ENCODE measurements at places on chromosomes 5 and 9.

GRCh38 chr5:59724482-59725391 lies 168.8 kb downstream of the PDE4D start:
- DNase-seq: no peak

DNA sequence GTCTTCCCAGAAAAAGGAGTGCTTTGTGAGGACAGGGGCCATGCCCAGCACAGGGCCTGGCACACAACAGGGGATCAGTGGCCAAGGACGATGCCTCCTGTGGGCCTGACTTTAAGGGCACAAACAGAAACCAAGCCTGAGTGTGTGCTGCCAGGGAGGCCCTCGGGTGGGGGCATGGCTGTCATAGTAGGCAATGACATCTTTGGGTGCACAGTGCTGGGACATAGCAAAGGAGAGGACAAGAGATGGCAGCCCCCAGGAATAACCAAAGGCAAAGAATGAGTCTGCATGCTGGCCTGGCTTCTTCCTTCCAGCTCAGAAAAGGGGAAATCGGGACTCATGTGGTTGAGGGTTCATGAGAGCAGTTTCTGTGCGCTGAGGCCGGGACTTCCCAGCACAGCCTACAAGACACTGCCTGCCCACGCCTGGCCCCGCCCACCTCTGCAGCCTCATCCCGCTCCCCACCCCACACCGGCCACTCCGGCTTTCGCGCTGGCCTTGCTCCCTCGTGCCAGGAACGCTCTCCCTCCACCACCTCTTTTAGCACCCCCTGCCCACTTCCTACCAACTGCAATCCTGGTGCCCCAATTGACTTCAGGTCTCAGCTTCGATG lies 13.8 kb upstream of the LHX2 start:
- no peak for DNase-seq

- no peak for DNase-seq
These were observed 132.4 kb downstream of the EFNA5 start for GRCh38 chr5:107538331-107538730.

DNA sequence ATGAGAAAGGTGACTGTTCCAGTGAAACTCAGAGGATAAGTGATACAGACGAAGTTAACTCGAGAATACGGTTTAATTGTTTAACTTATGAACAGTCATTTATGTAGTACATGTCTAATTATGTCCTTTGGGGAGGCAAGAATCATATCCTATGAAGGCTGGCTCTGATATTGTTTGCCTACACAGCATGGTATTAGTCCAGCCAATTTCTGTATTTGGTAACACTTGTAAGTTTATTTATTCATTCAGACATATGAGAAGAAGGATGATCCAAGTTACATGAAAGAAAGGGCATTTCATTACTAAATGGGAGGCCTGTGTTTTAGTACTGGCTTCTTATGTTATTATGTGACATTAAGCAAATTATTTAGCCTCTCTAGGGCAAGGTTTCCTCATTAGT lies 199.7 kb downstream of the NNT start:
- no peak for DNase-seq

GRCh38 chr5:150347451-150347850 lies 10.0 kb upstream of the TCOF1 start:
- no peak for DNase-seq

GRCh38 chr9:129467004-129467588 lies 153.8 kb downstream of the C9orf50 start:
- no peak for DNase-seq

DNA sequence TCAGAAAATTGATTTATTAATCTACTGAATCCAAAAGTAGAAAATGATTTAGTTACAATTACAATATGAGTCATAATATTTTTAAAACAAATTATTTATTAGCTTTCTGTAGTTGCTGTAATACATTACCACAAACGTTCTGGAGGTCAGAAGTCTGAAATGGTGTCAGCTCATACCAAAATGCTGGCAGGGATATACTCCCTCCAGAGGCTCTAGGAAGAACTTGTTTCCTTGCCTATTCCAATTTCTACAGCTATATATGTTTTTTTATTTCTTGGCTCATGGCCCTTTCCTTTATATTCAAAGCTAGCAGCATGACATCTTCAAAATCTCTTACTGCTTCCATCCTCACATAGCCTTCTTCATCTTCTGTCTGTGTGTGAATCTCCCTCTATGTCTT lies 667.9 kb upstream of the ITGA1 start:
- DNase-seq: no peak

- DNase-seq: no peak
These were observed 204.1 kb downstream of the ELAVL2 start for GRCh38 chr9:23621924-23622323.

DNA sequence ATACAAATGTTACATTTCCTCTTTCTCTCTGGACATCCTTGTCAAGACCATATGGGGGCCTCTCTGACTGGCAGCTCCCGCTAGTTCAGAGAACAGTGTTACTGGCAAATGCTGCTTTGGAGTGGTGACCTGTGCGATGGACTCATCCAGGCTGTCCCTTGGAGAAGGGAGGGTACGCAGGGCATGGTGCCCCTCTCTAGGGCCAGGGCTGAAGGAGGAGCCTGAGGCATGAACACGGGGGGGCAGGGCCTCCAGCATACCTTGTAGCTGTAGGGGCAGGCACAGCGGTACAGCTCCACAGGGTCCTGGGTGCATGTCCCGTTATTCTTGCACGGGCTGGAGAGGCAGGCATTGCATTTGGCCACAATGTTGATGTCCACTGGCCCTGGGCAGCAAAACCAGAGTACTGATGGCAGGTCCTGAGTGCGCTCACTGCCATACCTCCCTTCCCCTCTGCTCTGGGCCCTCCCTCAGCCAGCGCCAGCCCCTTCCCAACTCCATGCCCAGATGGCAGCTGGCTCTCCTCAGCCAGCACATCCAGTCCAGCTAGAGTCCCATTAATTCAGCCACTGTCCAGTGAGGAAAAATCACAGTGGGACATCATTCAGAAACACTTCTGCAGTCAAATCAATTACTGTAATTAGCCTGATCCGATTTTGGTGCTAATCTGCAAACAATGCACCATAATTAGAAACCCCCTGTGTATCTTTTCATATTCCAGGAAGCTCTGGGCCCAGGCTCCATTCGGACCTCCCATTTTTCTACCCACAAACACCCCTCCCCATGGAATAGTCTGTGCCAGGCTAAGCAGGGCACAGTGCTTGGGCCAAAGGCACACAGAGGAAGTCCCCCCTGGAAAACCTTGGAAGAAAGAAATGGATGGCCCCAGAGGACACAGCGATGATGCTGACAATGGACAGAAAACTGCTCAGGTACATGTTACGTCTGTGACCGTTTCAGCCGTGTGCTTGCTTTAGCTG lies 128.8 kb upstream of the PANK3 start:
- DNase-seq: no peak

DNA sequence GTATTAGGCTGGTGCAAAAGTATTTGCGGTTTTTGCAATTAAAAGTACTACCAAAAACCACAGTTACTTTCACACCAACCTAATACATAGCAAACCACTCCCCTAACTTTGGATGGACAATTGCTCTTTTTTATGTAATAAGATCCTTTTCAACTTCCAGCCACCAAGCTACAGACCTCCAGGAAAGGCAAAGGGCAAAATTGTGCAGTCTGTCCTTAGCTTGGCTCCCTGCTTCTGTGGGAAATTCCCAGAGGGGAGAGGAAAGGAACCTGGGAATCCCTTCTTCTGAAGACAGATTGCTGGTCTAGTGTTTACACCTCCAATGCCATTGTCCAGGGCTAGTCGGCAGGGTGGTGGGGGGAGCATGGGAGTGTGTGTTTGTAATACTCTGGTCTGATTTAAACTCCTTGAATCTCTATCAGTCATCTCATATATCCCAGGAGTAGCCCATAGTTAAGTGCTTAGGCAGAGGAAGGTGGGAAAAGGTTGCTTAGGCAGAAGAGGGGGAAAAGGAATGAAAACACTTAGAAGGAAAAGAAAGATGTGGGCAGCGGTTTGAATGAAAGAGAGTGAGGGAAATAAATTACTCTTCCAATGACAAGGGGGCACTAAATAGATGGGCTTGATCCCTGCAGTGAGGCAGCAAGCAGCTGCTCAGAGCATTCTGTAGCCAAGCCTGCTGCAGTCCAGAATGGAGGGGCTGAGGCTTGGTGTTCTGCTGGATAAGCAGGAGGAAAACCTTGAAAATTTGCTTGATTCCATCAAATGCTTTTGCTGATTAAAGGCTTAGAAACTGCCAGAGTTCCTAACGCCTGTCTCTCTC lies 86.9 kb upstream of the MAP1B start:
- no peak for DNase-seq

GRCh38 chr5:17221843-17222636 lies 4.6 kb downstream of the BASP1 start:
- no peak for DNase-seq

- no peak for DNase-seq
These were observed 254.2 kb upstream of the NR4A3 start for GRCh38 chr9:99567436-99567835.

GRCh38 chr5:139796061-139796806 lies 626 bp downstream of the PSD2 start:
- DNase-seq: no peak

- DNase-seq: no peak
These were observed 23.7 kb downstream of the SNX30 start for GRCh38 chr9:112774006-112774996.

DNA sequence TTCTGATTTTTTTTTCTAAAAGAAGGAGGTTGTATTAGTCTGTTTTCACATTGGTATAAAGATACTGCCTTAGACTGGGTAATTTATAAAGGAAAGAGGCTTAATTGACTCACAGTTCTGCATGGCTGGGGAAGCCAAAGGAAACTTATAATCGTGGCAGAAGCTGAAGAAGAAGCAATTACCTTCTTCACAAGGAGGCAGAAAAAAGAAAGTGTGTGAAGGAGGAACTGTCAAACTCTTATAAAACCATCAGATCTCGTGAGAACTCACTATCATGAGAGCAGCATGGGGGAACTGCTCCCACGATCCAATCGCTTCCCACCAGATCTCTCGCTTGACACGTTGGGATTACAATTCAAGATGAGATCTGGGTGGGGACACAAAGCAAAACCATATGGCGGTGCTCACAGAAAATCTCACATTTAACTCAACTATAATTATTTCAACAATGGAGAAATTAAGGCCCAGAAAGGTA lies 27.1 kb downstream of the DPYSL3 start:
- DNase-seq: no peak

- DNase-seq: no peak
These were observed 135.5 kb downstream of the GLIS3 start for GRCh38 chr9:4164356-4164755.

GRCh38 chr9:77999231-77999631 lies 32.4 kb downstream of the GNAQ start:
- no peak for DNase-seq

DNA sequence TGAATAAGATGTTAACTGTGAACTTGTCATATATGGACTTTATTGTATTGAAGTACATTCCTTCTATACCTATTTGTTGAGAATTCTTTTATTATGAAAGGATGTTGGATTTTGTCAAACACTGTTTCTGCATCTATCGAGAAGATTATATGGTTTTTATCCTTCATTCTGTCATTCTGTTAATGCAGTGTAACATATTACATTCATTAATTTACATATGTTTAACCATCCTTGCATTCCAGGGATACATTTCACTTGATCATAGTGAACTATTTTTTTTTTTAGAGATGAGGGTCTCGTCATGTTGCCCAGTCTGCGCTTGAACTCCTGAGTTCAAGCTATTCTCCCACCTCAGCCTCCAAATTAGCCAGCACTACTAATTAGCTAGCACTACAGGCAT lies 48.4 kb downstream of the F2R start:
- DNase-seq: no peak

DNA sequence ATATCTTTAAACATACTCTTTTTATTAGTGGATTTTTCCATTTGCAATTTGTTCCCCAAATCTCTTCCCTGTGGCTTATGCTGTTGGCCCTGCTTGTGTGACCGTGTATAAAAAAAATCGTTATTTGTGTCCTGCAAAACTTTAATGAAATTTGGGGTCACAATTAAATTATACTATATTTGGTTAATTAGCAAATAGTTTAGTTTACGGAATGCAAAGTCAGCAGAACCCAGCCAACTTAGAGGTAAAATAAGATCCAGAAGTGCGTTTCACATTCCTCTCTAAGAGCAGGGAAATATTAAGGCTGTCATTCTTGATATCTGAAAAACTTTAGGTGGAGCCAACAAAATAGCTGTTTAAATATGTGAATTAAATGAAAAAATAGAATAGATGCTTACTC lies 2023.5 kb upstream of the WWC1 start:
- no peak for DNase-seq

- DNase-seq: no peak
These were observed 140.3 kb upstream of the CHD1 start for GRCh38 chr5:99068944-99069650.

GRCh38 chr5:82881571-82882174 lies 195.5 kb downstream of the TMEM167A start:
- no peak for DNase-seq

GRCh38 chr5:92468295-92468694 lies 1085.2 kb upstream of the ARRDC3 start:
- DNase-seq: no peak

DNA sequence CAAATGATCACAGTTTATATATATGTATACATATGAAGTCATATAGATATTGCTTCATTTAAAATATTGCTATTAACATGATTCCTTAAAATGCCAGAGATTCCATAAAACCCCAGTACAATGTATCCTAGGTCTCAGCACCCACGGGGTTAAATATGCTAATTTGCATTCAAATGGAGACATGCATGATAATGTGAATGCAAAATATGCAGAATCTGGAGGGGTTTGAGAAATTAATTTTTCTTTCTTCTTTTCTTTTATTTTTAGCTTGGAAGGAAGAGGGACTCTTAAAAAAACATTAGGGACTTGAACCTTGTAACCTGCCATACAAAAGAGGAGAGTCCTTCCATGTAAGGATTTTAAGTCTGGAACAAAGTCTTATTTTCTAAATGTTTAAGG lies 211.9 kb downstream of the MEF2C start:
- DNase-seq: no peak

DNA sequence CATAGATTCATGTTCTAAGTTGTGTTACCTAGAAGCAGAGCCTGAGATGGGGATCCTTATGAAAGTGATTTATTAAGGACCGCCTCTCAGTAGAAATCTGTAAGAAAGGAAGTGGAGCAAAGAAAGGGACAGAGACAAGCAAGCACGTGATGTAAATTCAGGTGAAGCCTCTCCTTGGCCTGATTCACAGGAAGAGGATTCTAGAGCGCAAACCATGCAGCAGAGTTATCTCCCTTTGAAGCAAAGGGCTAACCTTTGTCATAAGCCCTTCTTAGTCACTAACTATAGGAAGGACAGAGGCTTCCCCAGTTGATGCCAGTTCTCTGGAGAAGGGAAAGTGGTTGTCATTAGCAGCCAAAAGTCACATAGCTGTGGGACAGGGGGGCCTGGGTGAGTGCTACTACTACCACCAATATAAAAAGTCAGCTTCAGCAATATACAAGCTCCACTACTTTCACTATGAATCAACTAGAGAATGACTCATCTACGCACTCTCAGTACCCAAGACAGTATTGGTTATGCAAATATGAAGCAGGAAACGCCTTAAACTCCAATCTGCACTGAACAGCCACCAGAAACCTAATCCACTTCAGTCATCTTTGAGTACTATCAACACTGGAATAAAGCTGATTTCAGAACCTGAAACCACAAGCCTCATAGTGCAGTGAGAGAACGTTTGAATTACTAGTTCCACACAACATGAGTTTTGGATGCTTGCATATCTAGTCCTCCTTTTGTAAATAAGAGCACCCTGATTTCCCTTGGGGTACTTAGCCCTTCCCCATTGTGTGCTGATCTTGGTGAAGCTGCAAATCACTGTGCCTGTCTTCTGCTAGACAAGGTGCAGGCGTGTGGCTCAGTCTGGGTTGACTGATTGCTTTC lies 162.7 kb downstream of the ZNF608 start:
- no peak for DNase-seq
